ENCODE measurements at places on chromosomes 1 and 21.

DNA sequence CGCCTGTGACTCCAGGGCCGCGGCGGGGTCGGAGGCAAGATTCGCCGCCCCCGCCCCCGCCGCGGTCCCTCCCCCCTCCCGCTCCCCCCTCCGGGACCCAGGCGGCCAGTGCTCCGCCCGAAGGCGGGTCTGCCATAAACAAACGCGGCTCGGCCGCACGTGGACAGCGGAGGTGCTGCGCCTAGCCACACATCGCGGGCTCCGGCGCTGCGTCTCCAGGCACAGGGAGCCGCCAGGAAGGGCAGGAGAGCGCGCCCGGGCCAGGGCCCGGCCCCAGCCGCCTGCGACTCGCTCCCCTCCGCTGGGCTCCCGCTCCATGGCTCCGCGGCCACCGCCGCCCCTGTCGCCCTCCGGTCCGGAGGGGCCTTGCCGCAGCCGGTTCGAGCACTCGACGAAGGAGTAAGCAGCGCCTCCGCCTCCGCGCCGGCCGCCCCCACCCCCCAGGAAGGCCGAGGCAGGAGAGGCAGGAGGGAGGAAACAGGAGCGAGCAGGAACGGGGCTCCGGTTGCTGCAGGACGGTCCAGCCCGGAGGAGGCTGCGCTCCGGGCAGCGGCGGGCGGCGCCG, at the start of gene SIM2:
SIM2 (plus strand) TSS at position 135 of the 565 bp plus-strand sequence. CDS start 632 bp downstream, outside the sequence.
- DNase-seq: no peak

- no peak for DNase-seq
These were observed 20.2 kb upstream of the MGST3 start for GRCh38 chr1:165610866-165611265.

- no peak for DNase-seq
These were observed 59.4 kb downstream of the SLC30A7 start for GRCh38 chr1:100955322-100955721.

DNA sequence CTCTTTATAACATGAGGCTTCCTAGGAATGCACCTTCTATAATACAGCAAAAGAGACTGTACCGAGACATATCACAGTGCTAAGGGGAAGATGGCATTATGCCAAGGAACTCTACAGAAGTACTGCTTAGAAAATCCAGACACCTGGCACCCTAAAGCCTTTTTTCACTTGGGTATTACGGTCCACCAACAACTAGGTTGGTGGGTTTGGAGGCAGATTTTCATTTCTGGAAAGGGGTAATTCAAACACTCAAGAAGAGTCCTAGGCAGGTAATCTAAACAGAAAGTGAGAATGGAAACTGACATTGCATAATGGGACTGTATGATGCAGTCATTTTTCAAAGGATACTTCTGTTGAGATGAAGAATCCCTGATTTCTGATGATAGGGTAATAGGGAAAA, 19.6 kb downstream of the SCMH1 start:
- DNase-seq: no peak

- peak; percentile 15 for DNase-seq
These were observed 2.7 kb downstream of the CSRP1 start for GRCh38 chr1:201504179-201504631.

- no peak for DNase-seq
These were observed 102.8 kb downstream of the CLIC6 start for GRCh38 chr21:34771512-34772028.

DNA sequence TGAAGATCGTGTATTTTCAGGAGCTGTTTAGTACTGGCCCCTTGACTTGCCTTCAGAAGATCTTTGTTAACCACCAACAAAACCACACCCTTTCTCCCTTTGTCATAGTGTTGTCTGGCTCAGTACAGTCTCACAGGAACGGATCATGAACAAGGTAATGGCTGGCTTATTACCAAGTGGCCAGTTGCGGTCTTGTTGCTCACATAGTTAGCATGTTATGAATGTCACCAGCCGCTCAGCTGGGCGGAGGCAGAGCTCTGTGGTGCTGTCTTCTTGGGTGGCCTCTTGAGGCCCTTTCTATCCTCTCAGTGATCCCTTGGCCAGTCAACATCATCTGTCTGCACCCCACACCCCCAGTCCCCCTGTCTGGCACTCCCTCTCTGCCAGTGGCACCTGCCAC, 21.4 kb downstream of the CNIH3 start:
- no peak for DNase-seq

DNA sequence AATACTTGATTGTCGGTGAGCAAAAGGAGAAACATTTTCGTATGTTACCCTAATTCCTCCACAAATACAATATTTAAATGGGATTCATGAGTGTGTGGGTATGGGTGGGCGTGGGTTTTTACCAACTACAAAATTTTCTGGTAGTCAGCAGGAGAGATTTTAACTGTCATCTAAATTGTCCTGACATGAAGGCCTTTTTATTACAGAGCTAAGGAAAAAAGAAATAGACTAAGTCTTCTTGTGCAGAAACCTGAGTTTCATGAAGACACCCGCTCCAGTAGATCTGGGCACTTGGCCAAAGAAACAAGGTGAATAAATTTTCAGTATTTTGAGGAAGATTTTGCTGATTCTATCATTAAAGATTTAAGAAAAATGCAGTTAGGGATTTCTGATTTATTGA, 752 bp downstream of the RGS18 start:
- DNase-seq: no peak

GRCh38 chr1:203051841-203052324, 25.6 kb downstream of the PPFIA4 start:
- DNase-seq: no peak

- DNase-seq: no peak
These were observed 836.1 kb upstream of the ADAMTS5 start for GRCh38 chr21:27802816-27803475.

- DNase-seq: no peak
These were observed 10.7 kb downstream of the CHI3L2 start for GRCh38 chr1:111238056-111238795.

DNA sequence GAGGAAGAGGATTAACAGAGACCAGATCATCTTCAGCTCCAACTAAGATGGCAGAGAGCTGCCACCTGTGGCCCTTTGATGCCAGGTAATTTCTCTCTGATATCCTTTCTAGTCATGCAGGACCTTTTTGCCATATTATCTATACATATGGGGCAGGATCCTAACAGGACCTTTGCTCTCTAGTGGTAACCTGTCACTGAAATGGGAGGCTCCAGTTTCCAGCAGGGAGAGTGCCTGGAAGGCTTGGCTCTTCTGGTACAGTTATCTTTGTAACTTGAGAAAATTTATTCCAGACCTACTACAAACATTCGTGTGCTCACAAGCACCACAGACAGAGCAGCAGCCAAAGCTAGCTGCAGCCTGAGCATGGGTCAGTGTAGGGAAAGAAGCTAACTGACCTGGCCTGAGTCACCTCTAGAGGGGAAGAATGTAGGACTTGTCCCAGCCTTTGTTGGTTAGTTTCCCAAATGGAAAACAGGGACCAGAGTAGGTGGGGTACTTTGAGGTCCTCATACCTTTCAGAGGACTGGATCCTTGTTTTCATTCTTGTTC, 86.5 kb upstream of the MACF1 start:
- DNase-seq: no peak

DNA sequence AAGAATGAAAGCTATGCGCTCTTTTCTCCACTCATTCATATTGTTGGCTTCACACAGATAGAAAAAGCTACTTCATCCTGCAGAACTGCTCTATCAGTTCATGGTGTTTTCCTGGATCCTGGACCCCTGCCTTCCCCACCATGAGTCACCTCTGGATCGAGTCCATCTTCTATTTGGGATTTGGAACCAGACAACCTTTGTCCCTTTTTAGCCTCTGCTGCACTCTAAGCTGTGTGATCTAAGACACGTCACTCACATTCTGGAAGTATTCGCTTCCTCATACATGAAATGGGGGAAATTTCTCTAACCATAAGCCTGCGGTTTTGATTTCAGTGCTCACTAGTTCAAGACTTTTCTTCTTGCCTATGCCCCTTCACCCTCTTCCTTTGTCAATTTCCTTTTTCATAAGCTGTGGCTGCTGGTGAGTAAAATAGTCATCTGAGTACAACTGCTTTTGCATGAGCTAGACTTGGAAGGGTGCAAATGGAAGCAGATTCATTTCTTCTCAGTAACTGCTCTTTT, 14.1 kb upstream of the DEGS1 start:
- peak; percentile 74 for DNase-seq

DNA sequence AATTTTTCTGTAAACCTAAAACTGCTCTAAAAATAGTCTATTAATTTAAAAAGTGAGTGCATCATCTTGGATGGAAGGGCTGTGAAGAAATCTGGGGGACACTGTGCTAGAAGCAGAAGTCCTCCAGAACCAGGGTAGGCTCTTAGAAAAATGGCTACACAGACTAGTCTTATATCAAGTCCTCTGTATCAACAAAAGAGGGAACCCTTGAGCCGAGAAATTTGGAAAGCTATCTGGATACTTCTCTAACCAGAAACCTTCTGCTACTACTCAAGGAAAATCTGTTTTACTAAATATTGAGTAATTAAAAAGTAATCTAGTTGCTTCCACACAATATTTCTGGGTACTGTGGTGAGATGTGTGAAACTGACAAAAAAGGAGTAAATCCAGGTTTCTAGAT, 92.1 kb downstream of the WDR3 start:
- DNase-seq: no peak

DNA sequence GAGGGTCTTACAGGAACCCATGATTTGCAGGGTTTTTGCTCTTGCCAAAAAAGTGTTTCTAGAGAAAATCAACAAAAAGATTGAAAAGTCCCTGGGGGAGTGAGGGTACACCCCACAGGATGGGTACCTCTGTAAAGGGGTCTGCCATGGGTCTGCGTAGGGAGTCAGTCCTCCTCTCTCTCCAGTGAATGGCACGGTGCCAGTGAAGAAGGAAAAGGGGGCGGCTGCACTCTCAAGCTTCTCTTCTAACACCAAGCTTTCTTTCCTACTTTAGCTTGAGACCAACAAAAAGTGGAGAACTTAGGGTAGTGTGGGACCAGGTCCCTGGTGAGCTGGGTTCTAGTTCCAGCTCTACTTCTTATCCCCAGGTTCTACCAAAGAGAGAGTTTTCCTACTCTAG, 87.4 kb downstream of the GLUL start:
- DNase-seq: no peak

DNA sequence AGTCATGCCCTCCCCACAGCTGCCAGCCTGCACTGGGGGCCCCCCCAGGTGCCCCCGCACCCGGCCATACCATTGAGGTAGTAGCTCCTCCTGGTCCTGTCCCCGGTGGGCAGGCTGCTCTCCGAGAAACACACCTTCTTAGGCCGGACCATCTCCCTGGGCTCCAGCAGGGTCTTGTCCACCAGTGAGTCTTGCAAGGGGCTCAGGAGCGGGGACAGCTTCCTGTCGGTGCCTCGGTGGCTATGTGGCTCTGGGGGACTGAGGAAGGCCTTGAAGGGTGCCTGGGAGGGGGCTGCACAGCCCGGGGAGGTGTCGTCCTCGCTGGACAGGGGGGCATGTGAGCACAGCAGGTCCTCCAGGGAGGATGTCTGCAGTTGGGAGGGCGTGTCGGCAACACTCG, 12.9 kb upstream of the FTCD start:
- DNase-seq: peak; percentile 56

- DNase-seq: peak; percentile 62
These were observed 19.0 kb downstream of the FOXO6 start for GRCh38 chr1:41380195-41380594.

- DNase-seq: no peak
These were observed 84.5 kb upstream of the ESRRG start for GRCh38 chr1:216807696-216808095.

GRCh38 chr21:28230559-28230958, 762.1 kb downstream of the LTN1 start:
- no peak for DNase-seq

DNA sequence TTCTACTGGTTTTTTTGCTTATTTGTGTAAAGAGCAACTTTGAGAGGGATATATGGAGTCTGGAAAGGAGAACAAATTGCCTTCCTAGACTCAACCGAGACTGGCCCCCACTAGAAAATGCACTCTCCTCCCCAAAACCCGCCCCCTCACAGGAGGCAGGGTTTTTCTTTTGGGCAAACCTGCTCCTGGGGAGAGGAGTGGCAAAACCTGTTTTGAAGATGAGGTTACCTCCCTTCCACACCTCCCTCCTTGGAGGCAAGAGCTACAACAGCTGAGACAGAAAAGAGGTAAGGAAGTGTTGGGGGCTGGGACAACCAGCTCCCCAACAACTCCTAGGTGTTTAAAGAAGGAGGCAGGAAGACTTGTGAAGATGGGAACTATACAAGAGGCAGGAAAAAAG, at the start of gene BNIPL:
BNIPL (plus strand) TSS at position 231 of the 400 bp plus-strand sequence; CDS start at position 371, 140 bp downstream.
- no peak for DNase-seq

- DNase-seq: no peak
These were observed 225.0 kb downstream of the SEC16B start for GRCh38 chr1:177744906-177745305.

- DNase-seq: no peak
These were observed 21.9 kb upstream of the MEF2D start for GRCh38 chr1:156522443-156522970.

- DNase-seq: no peak
These were observed 250.2 kb downstream of the CACNA1E start for GRCh38 chr1:181733486-181733885.

DNA sequence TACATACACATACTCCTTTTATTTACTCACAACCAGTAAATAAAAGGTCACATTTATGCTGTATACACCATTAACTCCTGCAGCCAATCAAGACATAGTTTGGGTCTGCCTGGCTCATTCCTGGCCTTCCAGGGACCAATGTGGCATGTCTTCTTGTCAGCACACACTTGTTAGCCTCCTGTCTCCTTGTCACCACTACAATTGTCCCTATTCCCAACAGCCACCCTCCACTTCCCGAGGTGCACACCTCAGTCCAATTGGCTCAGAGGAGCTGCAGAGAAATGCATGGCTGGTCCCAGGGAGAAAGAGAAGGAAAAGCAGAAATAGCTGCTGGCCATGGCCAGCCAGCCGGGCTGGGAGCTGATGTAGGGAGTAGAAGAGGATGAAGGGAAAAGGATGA, 116.9 kb downstream of the PLXNA2 start:
- DNase-seq: peak; percentile 8

GRCh38 chr1:30418061-30418938, 305.1 kb downstream of the MATN1 start:
- no peak for DNase-seq

- no peak for DNase-seq
These were observed 39.7 kb upstream of the KCNQ4 start for GRCh38 chr1:40743860-40744259.

DNA sequence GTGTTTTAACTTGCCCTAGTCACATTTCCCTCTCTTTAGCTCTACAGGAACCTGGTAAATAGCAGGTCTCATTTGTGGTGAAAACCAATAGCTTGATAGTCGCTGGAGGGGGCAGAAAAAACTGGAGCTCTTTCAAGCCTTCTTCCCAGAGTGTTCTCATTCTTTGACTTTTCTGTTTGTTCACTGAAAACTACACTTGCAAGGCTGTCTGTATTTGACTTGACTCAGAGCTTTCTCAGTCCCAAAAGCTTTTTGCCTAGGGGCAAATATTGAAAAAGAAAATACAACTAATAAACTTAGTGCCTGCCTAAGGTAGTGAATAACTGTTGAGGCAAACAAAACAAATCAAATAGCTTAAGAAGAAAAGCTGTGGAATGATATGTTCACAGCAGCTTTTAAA, 217.1 kb upstream of the CHRM3 start:
- DNase-seq: no peak

- DNase-seq: no peak
These were observed 1.4 kb upstream of the SLC19A2 start for GRCh38 chr1:169487133-169487532.
